ENCODE measurements at places on chromosomes 12 and 14.
A peak's percentile ranks its signal among the peaks of the same experiment; 100 is the strongest.

DNA sequence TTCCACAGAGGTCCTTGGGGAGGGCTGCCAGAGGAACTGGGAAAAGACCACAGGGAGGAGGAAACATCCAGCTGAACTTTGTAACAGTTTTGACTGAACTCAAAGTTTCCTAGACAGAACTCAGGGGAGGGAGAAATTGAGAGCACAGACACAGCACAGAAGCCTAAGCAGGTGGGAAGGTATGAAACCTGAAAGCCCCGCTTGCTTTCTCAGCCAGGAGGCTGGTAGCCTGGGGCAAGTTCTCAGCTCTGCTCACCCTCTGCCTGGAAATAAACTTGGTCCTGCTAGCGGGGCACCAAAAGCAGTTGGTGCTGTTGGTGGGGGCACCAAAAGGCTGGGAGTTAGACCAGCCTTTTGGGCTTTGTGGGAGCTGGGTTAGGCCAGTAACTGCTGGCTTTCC lies 25.9 kb upstream of the OR4E1 start:
- DNase-seq: no peak

- DNase-seq: no peak
These were observed 54.2 kb upstream of the AMIGO2 start for GRCh38 chr12:47134005-47134404.

DNA sequence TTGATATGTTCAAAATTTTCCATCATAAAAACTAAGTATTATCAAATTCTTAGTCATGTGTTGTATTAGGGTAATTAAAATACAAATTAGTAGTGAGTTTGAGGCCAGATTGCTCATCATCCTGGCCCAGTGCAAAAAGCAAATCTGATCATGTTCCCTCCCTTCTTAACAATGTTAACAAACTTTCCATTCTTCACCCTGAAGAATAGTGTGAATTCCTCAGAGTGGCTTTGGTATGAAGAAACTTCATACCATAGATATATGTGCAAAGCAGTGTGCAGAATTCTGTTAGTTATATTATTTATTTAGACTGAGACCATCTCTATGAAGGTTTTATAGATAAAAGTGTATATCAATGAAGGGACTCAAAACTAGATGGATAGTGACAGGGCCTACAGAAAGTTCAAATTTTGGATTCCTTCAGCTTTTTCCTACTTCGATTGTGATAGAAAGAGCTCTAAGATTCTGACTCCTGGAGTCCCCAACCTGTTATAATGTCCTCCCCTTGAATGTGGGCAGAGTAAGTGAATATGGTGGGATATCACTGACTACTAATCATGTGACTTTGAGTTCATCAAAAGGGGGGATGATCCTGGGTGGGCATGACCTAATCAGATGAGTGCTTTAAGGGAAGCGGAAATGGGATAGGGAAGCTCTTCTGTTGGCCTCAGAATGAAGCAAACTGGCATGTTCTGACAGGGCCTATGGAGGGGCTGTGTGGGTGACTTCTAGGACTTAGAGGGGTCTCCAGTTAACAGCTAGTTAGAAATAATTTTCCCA lies 271.4 kb downstream of the BTG1 start:
- DNase-seq: no peak

DNA sequence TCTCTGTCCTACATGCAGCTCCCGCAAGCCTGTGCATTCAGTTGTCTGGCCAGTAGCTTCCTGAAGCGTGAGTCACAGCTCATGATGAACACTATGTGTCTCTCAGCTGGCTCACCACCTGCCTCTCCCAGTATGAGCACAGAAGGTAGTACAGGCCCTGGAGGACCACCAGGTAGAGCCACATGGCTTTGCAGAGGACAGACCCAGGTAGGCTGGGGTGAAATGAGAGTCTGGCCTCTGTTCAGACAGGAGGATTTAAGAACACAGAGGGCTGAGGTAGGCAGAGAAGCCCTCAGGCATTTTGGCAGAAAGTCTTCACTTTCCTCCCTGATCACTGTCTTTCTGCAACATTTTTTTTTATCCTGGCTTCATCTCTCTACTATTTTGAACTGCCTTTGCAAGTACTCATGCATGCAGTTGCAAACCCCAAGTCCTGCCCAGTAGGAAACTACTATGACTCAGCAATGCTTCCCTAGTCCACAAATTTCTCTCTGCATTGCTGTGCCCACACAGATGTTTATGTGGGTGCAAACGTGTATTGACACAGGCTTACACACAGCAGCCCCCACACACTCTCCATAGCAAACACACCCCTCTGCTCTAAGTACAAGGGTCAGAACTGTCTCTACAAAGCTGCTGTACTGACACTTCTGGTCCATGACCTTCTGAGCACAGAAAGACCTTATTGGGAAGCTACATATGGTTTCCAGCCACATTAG lies 7.2 kb upstream of the SDR9C7 start:
- no peak for DNase-seq

DNA sequence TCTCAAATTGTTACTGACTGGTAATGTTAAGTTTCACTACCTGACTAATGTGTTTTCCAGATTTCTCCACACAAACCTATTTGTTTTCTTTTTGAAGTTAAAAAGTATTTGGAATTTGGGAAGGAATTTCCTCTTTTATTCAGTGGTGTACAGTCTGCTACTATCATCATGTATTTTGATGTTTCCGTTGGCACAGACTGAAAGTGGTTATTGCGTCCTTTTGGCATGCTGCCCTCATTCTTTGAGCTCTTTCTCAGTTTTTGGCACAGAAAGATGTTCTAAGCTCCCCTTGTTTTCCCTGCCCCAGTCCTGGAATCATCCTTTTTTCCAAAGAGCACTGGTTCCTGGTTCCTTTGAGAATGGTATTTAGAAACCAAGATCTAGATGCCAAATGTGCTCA lies 31.4 kb upstream of the RTRAF start:
- DNase-seq: peak; percentile 14

DNA sequence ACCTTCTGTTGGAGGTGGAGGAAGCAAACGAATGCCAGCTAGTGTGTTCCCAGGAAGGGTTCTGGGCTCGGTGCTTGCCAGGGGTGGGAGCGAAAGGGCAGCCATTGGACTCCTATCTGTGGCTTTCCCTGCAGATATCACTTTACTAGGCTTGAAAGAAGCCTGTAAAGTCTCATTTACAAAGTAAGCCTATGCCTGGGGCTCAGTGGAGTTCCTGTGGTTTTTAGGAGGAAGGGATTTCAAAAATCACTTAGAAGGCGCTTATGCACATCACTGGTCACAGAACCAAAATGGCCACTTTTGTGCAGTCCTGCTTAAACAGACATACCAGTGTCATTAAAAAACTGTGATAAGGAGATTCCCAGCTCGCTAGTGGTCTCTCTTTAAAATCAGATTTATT lies 22.7 kb downstream of the CLMN start:
- DNase-seq: no peak

DNA sequence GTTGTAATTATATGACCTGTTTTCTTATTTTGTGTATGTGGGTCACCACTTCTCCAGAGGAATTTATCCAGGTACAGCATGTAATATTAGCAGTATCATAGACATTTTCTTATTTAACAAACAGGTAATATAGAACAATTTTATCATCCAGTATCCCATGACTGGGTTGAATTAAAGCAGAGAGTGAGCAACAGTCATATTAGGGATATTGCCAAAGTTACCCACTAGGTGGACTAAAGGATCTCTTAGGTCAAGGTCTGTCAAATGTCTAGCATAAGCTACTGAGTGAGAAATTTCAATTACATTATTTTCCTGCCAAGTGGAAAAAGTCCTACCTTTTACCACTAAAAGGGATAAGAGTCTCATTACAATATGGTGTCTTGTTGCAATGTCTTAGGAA lies 62.1 kb upstream of the TRIM9 start:
- peak; percentile 75 for DNase-seq

- no peak for DNase-seq
These were observed 1300.5 kb upstream of the TMEM132C start for GRCh38 chr12:126966498-126966897.

- DNase-seq: no peak
These were observed 7.4 kb upstream of the ATG101 start for GRCh38 chr12:52062167-52063081.

DNA sequence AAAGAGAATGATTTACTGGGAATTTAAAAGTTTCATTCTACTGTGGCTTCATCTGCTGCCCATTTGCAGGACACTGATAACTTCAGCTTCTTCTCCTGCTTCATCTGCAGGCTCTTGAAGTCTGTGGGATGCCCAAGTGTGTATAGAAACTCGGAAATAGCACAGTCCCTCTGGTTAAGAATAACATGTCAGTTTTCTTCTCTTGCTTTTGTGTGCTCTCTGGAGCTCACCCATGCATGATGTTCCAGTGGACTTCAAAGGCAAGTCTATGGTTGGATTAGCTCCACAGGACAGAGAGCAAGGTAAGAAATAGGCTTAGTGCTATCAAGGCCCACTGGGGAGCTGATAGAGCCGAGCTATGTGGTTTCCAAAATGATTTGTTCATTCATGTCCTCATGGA lies 13.7 kb downstream of the RMST start:
- no peak for DNase-seq

DNA sequence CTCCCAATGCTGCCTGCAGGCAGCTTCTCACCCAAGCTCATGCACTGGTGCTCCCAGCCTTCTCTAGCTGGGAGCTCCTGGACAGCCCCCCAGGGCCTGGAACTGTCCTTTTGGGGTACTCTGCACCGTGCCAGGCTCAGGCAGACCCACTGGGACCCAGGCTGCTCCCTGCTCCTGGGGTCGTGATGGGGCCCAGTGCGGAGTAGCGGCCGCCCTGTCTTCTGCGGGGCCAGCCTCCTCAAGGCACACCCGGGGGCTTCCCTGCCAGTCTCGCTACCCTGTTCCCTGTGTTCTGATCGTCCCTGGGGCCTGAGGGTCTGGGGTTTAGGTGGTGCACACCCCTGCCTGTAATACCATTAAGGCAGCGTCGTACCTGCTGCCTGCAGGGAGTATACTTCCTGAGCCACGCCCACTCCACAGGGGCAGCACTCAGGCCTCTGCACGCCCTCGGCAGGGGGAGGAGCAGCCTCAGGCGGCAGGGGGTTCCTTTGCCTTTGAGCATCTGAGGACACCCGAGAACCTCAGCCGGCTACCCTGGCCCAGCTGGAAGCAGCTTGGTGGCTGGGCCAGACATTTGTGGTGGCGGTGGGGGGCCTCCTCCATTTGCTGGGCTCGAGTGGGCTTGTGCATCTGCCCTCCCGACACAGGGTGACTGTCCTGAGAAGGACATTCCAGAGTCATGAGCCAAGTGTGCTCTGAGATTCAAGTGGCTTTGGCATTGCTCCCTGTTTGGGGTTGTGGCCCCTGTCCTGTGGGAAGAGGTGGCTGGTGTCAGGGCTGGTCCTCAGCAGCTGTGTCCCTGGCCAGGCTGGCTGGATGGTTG lies 9.2 kb upstream of the CRIP2 start:
- DNase-seq: no peak

GRCh38 chr12:57694459-57695019 lies 607 bp downstream of the OS9 start:
- DNase-seq: peak; percentile 38

DNA sequence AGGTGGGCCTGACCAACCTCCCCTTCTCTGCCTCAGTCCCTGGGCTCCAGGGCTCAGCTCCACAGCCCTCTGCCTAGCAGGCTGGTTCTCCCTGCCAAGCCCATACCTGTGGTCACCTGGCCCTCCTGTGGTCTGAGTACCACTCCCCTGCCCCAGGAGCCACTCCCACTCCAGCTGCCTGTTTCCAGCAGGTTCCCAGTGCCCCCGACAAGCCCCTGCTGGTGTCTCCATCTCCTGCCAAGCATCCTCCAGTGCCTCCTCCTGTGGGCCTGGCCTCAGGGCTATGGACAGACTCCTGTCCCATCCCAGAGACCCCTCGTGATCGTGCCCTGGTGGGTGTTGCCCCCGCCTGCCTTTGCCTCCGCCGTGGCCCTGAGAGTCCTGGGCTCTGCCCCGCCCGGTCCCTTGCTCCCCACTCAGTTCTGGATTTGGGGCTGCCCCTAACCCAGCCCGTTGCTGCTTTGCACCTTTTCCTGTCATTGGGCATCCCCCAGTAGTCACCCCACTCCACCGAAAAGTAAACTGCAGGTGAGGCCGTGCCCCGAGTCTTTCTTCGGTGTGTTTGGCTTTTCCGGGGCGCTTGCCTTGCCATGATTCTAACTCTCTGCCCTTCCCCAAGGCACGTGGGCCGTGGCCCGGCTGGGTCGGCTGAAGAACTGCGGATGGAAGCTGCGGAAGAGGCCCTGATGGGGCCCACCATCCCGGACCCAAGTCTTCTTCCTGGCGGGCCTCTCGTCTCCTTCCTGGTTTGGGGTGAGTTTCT lies 9.8 kb downstream of the MEG3 start:
- DNase-seq: no peak

- no peak for DNase-seq
These were observed 28.2 kb upstream of the RPLP0 start for GRCh38 chr12:120229071-120229486.

DNA sequence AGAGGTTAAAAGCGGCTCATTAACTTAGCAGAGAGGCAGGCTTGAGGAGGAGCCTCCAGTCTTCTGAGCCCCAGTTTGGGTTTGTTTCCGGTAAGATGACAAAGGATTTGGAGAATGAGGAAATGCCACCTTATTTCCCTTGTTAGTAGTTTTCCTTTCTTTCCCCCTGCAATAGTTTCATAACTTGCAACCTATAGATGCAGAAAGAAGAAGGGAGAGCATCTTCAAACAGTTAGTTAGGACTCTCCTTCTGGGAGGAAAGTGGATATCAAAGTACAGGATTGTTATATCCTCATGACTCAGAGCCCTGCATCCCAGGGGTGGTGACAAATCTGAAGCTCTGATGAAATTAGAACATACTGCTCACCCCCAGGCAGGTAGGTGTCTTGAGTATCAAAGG lies 180.7 kb upstream of the SLC38A2 start:
- DNase-seq: no peak

DNA sequence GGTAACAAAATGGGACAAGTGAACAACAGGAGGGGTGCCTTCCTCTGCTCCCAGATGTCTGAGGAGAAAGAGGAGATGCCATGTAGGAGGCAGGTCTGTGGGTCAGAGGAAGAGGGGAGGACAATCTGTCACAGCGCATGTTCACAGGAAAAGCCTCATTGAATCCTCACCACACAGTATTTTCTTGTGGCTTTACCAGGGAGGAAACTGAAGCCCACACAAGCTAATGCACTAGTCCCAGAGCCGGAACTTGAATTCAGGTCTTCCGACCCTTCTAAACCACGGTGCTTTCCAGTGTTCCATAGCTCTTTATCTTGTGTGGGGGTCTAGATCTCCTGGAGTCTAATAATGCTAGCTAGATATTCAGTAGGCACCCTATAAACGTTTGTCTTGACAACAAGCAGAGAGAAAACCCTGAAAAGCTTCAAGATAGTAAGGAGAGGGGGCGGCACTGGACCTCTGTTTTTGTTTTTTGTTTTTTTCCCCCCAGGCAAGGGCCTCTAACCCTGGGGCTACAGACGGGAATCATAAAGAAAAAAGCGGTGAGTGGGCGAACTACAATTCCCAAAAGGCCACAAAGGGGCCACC lies 371 bp upstream of the SHMT2 start:
- no peak for DNase-seq

DNA sequence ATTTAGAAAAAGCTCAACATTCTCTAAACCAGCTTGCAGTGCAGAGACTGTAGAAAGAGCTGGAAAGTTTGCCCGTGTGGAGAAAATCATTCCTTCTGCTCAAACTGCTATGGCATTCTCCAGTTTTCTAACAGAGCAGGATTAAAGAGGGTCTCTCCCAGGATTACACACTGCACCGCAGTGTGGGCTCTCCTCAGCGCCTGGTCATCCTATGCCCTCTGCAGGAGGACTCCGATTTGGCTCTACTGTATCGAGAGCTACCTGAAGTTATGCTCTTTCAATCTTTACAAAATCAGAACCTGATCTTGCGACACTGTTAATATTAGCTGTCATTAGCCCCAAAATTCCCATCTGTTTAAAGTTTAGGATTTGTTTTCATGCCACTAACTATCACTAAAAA lies 33.0 kb downstream of the BHLHE41 start:
- DNase-seq: no peak

- no peak for DNase-seq
These were observed 1.5 kb downstream of the LAG3 start for GRCh38 chr12:6773590-6774351.

GRCh38 chr14:76867516-76868453 lies 41.6 kb downstream of the LRRC74A start:
- DNase-seq: no peak

Data from NCI-H1105 treated with DMSO at 0.1 percent for 48 hours (cell line).